CD4-positive, CD25-positive, alpha-beta regulatory T cell (primary cell): ENCODE measurements at places on chromosomes 7 and 10. TPM values are rescaled to one million over a fixed set of nuclear protein-coding genes. Genes with fewer than 3 reads are reported as not detected.
A peak's percentile ranks its signal among the peaks of the same experiment; 100 is the strongest.

PIP gene
- not detected for total RNA-seq

H2BK1 gene
- 3.8 TPM for total RNA-seq

GRCh38 chr10:20492447-20492846 lies 404.7 kb downstream of the NEBL start:
- no peak overlapping the region for H3K27ac ChIP-seq
- no peaks in the 10 kb centered on the region for H3K36me3 ChIP-seq
- no peak overlapping the region for H3K4me3 ChIP-seq
- H3K4me1 ChIP-seq: no peaks in the 10 kb centered on the region

DNA sequence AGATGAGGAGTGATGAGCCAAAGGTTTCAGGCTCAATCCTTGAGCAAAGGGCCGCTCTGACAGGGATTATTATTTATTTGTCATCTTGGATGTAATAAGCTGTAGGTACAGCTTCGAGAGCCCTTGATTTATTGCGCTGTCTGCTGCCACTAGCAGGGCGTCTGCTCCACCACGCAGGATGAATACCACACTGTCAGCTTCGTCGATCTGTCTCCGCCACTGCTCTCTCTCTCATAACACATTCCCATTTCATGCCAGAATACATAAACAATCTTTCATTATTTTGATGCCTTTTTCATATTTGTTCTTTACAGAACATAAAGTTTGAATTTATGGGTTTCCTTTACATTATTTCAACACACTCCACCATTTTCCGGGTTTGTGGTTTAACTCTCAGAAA lies 276.6 kb downstream of the LRMDA start:
- H3K36me3 ChIP-seq: no peaks in the 10 kb centered on the region
- H3K27me3 ChIP-seq: peaks cover 2% of the 10 kb centered on the region
- H3K4me1 ChIP-seq: no peaks in the 10 kb centered on the region
- no peak for DNase-seq
- H3K27ac ChIP-seq: no peak overlapping the region

DNA sequence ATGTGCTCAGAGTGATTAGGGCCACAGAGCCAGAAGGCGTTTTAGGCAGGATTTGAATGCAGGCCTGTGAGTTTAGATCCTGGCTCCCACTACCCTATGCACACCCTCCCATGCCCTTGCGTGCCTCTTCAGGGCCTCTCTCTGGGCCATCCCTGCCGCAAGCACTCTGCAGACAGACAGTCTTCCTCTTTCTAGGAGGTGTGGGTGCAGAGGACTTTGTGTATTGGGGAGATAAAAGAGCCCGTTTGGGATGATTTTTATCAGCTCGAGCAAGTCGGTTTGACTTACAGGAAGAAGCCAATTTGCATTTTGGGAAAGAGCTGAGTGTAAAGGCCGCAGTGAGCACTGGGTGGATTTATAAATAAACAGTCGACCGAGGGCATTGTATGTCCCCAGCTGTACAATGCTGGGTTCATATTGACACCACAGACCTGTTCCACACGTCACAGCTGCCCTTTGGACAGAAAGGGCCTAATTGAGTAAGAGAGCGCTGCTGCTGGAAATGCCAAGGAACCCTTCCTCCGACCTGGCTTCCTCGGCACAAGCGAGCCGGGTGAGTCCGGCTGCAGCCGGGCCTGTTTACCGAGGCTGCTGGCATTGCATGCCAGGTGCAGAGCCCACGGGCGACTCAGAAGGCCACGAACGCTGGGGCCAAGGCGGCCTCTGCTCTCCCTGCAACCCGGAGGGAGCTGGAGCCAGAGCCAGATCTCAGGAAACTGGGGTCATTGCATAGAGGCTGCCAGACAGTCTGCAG lies 25.1 kb downstream of the ZMIZ1 start:
- no peaks in the 10 kb centered on the region for H3K4me1 ChIP-seq
- no peak overlapping the region for H3K4me3 ChIP-seq
- no peaks in the 10 kb centered on the region for H3K27me3 ChIP-seq
- no peak overlapping the region for H3K27ac ChIP-seq
- H3K36me3 ChIP-seq: no peaks in the 10 kb centered on the region
- DNase-seq: no peak

GRCh38 chr10:79409726-79410085 lies 35.7 kb downstream of the ZCCHC24 start:
- DNase-seq: no peak
- no peak overlapping the region for H3K4me3 ChIP-seq
- no peaks in the 10 kb centered on the region for H3K27me3 ChIP-seq
- H3K27ac ChIP-seq: no peak overlapping the region

GRCh38 chr10:95553674-95554073 lies 7.5 kb downstream of the SORBS1 start:
- DNase-seq: no peak
- no peak overlapping the region for H3K4me3 ChIP-seq
- peaks cover 8% of the 10 kb centered on the region for H3K27me3 ChIP-seq
- H3K4me1 ChIP-seq: no peaks in the 10 kb centered on the region
- no peaks in the 10 kb centered on the region for H3K36me3 ChIP-seq

GRCh38 chr7:23277359-23277989 lies 21.7 kb upstream of the MALSU1 start:
- no peak overlapping the region for H3K27ac ChIP-seq
- no peaks in the 10 kb centered on the region for H3K36me3 ChIP-seq
- peak; percentile 79 for DNase-seq
- H3K4me1 ChIP-seq: no peaks in the 10 kb centered on the region

LEP gene
- not detected for total RNA-seq

DNA sequence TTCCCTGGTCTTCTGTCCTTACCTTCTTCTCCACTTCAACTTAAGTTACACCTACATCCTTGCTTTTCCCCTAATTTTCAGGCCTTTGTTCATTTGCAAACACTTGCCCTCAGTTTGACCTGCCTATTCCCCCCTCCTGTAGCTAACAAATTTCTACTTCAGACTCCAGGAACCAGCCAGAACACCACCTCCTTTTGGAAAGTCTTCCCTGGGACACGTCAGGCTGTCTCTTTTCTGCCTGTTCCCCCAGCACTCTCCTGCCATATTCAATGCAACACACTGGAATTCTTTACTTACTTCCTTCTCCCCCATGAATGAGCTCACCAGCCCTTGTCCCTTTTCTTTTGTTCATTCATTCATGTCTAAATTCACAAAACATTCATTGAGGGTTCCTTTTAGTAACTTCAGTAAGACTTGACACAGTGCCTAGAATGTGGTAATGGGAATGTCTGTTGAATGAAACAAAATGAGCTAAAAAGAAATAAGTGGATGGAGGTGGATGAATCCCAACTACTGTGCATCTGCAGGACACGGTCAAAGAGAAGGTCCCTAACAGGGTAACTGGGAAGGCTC lies 478.0 kb downstream of the KCNMA1 start:
- H3K4me3 ChIP-seq: no peak overlapping the region
- H3K4me1 ChIP-seq: no peaks in the 10 kb centered on the region
- no peaks in the 10 kb centered on the region for H3K27me3 ChIP-seq
- no peak overlapping the region for H3K27ac ChIP-seq

DNA sequence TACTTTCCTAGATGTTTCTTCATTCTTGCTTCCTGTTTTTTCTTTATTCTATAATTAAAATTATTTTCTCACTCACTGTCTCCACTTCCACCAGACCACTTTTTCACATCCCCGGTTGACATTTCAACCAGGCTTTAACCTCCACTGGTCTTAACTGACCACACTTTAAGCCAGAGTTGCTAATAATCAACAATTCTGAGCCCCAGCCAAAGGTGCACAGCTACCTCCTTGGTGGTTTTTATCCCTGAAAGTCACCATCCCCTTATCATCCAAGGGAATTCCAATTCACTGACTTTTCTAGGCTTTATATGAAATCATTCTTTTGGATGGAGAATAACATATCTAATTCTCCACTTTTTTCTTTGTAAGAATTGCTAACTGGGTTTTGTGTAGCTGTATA lies 138.9 kb downstream of the FRMD4A start:
- H3K4me3 ChIP-seq: no peak overlapping the region
- H3K27me3 ChIP-seq: peaks cover 20% of the 10 kb centered on the region
- H3K36me3 ChIP-seq: no peaks in the 10 kb centered on the region
- no peaks in the 10 kb centered on the region for H3K4me1 ChIP-seq

DNA sequence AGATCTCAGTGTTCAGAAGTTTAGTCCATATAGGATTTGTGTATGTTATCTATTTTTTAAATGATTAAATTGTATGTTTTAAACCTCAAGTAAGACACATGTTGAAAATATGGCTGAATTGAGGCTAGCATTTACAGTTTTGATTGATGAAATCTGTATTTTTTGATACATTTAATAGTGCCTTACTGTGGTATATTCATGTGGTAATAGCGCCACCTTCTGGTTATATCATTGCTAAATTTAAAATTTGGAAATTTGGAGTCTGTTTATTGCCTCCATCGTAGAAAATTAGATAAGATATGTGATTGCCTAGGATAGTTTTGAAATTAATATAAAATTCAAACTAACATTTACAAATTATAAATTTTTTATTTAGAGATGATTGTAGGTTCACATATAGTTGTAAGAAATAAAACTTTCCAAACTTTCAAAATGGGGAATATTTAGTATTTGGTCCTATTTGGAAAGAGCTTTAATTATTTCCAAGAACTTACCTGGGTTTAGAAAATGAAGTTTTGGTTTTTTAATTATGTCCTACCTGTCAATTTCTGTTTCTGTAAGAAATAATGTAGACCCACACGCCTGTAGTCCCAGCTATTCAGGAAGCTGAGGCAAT lies 19.1 kb upstream of the ARMS2 start:
- H3K36me3 ChIP-seq: peaks cover 13% of the 10 kb centered on the region
- DNase-seq: no peak
- H3K27ac ChIP-seq: peak overlapping the region; percentile 19
- H3K4me1 ChIP-seq: no peaks in the 10 kb centered on the region

FKBP14 gene
- total RNA-seq: 6.5 TPM

- H3K27ac ChIP-seq: no peak overlapping the region
- peaks cover 34% of the 10 kb centered on the region for H3K4me1 ChIP-seq
- no peak overlapping the region for H3K4me3 ChIP-seq
- H3K27me3 ChIP-seq: no peaks in the 10 kb centered on the region
- peaks cover 4% of the 10 kb centered on the region for H3K36me3 ChIP-seq
These were observed 35.8 kb downstream of the GBF1 start for GRCh38 chr10:102281102-102281487.

DNA sequence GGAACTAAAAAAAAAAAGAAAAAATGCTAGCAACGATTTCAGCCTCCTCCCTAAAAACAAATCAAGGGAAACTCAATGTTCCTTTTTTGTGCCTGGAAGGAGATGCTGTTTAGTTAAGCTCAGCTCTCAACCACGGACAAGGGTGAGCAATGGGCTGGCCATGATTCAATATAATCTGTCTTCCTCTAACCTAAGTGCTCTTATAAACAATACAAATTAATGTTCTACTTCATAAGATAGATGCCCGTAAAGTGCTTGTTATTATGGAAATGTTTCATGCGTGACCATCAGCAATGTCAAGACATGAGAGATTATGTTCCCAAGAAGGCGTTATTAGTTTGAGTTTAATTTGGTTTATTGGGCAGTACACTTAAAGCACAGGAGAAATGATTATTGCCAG lies 320.3 kb downstream of the SFMBT2 start:
- H3K36me3 ChIP-seq: no peaks in the 10 kb centered on the region
- no peaks in the 10 kb centered on the region for H3K27me3 ChIP-seq
- no peak overlapping the region for H3K27ac ChIP-seq
- H3K4me3 ChIP-seq: no peak overlapping the region
- no peak for DNase-seq
